ENCODE measurements at places on chromosomes 2 and 18.

DNA sequence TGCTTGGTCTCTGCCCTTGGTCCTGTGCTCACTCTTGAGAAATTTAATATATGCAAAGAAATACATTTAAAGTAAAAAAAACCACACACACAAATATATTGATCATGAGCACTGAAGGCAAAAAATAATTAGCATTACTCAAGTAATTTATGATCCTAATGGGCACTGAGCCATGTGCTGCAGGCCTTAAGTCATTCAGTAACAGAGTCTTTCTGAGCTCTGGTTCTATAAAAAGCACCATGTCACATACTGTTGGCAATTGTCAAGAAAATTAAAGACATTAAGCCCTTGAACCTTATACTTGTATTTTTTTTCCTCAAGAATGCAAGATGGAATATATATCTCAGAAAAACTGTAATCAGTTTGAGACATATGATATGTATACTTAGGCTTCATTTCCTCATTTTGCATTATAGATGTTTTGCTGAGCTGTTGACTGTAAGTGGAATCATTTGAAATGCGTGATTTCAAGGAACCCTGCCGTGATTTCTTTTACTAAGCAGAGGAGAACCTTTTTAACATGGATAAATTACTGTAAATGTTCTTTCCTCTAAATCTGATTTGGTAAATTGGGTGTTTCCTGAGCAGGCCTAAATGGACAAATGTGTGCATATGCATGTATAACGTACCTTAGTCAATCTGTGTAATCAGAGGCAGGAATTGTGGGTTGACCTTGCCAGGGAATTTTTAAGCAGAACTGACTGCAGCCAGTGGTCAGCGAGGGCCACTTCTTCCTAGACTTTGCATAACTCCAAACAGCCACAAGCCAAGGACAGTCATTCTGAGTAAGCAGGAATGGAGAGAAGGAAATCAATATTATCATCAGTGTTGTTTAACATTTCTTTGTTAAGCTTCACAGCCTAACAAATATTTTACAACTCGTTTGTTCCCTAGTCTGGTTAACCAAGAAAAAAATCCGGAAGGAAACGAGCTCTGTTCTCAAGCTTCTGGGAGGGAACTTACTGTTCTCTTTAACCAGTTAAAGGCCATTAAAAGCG is 191.5 kb upstream of the ATP5MC3 start:
- no peak for DNase-seq

- no peak for DNase-seq
These were observed 4.7 kb upstream of the HOXD10 start for GRCh38 chr2:176111846-176112374.

DNA sequence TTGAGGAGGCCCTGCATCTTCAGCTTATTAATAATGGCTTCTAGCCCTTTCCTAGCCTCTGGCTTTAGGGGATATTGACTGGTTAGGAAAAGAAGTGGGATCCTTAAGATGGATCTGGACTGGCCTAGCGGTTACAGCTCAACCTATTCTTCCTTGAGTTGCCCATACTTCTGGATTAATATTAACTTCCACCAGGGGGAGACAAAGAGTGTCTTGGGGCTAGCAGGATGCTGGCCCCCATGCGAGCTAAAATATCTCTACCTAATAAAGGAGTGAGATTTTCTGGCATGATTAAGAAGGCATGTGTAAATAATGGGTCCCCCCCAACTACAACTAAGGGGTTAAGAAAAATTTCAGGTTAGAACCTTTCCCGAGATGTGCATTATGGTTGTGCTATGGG is 23.2 kb upstream of the PLA2R1 start:
- no peak for DNase-seq

DNA sequence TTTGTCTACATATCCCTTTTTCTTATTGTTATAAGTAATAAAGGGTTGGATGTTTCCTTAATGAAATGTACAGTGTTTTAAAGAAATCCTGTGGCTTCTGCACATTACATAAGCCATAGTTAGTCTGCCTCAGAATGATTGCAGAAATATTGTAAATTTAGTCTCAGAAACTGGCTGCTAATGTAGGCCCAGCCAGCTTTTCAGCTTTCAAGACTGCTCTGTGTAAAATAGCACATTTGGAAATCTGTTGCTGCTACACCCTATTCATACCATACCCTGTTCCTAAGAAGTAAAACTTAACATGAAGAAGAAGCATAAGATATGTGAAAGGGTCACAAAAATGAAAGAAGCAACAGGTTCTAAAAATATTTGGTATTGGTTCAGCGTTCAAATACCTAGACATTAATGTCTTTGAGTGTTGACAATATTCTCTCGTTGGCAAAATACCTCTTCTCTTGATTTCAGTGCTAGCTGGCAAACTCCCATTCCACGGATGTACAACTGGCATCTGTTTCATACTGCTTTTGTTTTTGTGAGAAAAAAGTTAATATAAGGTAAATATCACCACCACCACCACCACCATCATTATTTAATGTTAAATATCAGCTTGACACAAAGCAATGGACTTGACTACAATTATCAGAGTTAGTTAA is 19.2 kb upstream of the NCKAP1 start:
- no peak for DNase-seq

DNA sequence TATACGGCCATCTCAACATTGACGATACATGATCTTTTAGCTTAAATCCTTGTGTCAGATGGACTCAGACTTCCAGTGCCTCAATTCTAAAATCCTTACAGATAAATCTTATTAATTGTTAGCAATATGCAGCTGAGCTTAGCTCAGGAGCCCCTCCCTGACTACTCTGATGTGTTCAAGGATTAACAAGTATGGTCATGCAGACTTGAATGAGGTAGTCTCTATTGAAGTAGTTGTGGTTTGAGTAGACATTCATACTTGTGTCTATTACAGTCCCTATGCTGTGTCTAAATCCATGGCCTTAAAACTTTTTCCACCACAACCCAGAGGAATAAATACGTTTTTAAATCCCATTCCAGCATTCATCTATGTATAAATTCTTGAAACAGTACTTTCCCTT is 119.5 kb downstream of the NUP35 start:
- DNase-seq, result no peak

DNA sequence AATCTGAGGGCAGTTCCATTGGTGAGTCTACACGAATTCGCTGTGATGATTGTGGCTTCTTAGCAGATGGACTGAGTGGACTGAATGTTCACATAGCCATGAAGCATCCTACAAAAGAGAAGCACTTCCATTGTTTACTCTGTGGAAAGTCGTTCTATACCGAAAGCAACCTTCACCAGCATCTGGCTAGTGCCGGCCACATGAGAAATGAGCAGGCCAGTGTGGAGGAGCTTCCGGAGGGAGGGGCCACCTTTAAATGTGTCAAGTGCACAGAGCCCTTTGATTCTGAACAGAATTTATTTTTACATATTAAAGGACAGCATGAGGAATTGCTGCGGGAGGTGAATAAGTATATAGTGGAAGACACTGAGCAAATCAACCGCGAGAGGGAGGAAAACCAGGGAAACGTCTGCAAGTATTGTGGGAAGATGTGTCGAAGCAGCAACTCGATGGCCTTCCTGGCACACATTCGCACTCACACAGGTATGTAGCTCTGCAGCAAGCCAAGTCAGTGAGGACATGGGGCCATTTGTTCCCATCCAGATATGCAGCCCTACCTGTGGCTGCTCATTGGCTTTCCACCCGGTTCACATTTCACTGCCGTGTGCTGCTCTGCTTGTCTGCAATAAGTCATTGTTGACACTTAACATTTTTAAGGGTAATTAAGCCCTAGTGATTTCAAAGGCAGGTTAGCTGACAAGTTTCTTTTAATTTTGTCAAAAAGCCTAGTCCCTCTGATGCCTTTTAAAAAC is 37.7 kb downstream of the ZNF407 start:
- no peak for DNase-seq

GRCh38 chr2:70523996-70524965 is 29.3 kb downstream of the TGFA start:
- no peak for DNase-seq

GRCh38 chr18:56245866-56246580 is 392.4 kb downstream of the TXNL1 start:
- DNase-seq, result no peak
